Inflammatory macrophage treated with lipopolysaccharide for 4 hours (primary cell): ENCODE measurements at places on chromosomes 11 and 22.
A peak's percentile ranks its signal among the peaks of the same experiment; 100 is the strongest.

GRCh38 chr11:108221371-108221770 is 1.1 kb downstream of the NPAT start:
- DNase-seq: peak; percentile 5

DNA sequence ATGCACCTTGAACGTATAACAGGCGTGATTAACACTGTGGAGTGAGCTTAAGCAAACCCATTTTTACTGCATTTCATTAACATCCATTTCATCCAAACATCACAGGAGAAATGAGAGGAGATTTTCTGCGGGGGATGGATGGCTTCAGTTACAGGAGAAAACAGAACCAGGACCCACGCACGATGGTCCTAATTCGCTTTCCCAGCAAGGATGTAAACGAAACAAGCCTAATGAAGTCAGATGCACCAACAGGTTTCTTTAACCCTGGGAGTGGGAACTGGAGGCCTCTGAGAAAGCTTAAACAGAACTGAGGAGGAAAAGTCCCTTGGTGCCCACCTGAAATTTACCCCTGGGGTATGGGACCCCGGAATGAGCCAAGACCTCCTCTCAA is 2.7 kb downstream of the CADM1 start:
- DNase-seq: no peak

- no peak for DNase-seq
Measured at GRCh38 chr22:17872471-17872870, 98.2 kb upstream of the BID start.

DNA sequence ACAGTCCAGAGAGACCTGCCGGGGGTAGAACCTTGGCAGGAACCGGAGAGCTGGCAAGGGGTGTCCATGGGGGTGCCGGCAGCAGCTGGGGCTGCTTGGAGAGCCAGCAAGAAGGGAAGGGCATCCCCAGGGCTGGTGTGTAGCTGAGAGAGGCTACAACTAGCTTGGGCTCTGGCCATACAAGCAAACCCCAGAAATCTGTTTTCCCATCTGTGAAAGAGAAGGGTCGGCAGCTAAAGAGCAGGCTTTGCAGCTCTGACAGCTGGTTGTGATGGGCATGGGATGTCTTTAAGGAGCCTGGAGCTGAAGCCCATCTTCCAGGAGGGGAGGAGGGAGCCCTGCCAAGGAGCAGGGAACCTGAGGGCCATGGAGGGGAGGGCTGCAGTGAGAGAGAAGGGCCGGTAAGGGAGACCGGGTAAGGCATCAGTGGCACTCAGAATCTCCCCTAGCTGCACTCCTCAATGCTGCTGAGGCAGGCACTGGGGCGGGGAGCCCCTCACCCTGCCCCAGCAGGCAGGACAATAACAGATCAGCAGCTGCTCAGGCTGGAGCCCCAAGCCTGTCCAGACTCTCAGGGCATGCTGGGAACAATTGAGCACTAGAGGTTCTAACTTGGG is 3.9 kb downstream of the CHST1 start:
- no peak for DNase-seq

GRCh38 chr22:26565889-26566288 is 24.0 kb downstream of the TPST2 start:
- DNase-seq: no peak

DNA sequence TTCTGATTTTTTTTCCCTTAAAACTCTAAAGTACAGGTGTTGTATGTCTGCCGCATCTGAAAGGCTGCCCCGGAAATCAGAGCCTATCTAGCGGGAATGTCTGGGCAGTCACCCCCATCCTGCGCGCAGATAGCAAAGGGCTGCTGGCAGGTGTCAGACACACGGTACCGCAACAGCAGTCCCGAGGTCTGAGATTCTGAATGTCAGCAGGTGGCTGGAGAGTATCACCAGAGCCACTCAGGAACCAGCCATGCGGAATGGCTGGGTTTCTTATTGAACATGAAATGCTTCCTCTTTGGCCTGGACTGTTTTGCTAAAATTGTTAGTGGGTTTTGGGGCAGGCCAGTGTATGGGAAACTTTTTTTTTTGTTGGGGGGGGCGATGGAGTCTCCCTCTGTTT is 53.3 kb downstream of the CERK start:
- no peak for DNase-seq

GRCh38 chr11:22467741-22468140 is 129.6 kb downstream of the SLC17A6 start:
- no peak for DNase-seq

- no peak for DNase-seq
Measured at GRCh38 chr22:25083807-25084200, 115.9 kb upstream of the CRYBB3 start.

DNA sequence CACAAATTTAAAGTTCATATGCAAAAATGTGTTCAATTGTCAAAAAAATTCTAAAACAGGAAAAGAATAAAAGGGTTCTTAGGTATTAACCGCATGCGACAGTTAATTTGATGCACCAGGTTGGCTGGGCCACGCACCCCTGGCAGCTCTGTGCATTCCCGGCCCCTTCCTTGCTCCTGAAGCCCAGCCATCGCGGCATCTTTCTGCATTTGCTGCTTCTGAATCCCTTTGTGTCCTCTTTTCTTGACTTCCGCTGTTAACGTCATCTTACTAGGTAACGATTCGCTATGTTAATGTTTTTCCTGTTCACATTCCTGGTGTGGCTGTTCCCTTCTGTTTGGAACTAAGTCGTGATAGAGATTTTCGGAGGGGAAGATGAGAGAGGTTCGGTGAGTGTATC is 7.9 kb upstream of the KLHDC7B start:
- DNase-seq: peak; percentile 32

DNA sequence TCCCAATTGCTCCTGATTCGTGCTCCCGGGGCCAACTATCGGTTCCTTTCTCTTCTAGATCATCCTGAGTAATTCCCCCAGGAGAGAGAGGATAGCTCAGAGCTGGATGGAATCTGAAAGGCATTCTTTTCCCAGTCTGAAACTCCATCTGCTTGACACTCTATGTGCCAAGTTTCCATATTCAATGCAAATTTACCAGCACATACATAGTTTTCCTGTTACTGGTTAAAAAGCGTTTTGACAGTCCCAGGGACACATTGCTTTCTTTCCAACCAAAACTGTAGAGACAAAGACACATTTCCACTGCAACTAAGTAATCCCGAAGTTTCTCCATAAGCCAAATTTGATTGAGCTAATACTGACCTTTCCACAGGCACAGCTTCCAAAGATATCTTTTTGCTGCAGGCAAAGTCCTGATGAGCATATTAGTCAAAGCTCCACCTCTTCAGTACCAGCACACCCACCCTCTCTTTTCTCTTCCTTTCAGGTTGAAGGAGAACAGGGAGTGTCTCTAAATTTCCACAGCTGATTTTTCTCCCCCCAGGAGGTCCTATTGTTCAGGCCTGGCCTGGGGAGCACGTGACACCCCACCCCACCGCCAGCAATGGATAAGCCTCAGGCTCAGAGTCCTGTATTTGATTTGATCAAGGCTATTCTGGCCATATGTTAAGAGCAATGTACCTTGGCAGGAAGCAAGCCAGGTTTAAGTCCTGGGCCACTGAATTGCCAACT is 9.7 kb upstream of the ANKK1 start:
- no peak for DNase-seq
